ENCODE measurements at places on chromosomes 3 and 15.

DNA sequence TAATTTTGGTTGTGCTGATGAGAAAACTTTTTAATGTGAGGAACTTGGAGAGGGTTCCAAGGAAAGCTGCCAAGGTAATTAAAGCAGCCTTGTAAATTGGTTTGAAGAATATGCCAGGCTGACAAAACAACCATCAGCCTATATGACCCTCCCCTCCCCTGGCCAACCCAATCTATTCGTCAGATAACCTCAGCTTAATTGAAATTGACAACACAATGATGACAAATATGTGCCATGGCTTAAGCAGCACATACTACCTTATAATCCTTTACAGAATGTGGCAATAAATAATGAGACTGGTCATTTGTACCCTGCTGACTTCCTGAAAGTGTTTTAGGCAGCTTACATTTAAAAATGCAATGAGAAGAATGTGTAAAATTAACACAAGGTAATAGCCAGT lies 118.2 kb downstream of the EFHB start:
- no peak for DNase-seq

GRCh38 chr15:66716656-66717020 lies 14.6 kb downstream of the SMAD6 start:
- no peak for DNase-seq

DNA sequence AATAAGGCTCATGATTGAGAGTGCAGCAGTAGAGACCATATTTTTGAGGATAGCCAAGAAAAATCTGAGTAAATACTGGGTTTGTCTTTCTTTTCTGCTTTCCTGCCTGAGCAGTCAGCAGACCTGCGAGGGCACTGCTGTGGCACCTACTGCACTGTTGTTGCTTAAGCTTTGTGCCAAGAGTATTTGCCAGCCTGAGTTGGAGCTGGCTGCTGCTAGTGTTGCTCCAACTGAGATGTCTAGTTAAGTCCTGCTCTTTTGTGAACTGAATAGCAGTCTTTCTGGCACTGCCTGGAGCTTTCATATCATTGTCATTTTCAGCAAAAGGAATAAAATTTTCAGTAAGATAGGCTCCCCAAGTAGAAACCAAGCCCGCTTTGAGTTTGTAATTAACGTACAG lies 214.5 kb upstream of the P2RY1 start:
- DNase-seq, result no peak

DNA sequence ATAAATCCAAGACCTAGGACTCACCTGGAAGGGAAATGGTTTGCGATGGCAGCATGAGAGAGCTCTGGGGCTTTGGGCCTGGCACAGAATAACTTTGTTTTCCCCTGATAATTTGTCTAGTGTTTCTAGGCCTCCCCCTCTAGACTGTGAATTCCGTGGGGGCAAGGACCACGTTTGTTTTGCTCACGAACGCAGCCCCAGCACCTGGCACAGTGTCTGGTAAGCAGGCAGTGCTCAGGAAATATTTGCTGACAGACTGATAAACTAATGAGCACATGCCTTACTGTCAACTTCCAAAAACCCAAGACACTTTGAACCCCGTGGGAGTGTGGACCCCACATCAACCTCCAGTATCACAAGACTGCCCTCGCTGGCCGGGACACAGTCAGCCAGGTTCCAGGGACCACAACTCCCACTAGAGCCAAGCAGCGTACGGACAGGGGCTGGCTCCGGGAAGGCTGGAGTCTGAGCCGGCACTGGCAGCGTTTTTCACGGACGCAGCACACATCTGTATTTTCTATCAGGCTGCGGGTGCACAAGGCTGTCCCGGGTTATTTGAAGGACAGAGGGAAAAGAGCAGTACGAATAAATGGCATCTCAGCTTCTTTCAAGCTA lies 146.5 kb downstream of the XXYLT1 start:
- no peak for DNase-seq

DNA sequence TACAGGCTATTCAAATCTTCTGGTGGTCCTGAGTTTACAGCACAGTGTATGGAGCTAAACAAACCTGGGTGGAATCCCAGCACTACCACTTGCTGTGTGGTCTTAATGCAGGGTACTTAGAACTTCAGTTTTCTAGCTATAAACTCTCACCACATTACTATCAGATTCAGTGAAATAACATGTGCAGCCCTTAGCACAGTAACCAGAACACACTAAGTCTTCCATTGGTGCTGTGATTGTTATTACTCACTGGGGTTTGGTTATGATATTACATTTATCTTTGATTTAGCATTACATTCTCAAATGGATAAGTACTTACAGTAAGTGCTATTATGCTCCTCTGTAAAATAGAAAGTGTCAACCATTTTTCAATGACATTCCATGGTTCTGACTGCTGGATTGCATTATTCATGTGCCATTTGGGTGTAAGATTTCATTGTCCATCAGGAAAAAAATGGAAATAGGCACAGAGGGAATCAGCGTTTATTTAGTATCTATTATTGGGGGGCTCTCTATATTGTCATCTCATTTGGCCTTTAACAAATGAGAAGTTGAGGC lies 81.9 kb downstream of the PDE8A start:
- no peak for DNase-seq

GRCh38 chr15:33136353-33136752 lies 58.2 kb downstream of the FMN1 start:
- no peak for DNase-seq

GRCh38 chr3:156170571-156170970 lies 50.2 kb downstream of the KCNAB1 start:
- no peak for DNase-seq

GRCh38 chr3:154749514-154749913 lies 319.5 kb upstream of the GPR149 start:
- DNase-seq, result no peak

DNA sequence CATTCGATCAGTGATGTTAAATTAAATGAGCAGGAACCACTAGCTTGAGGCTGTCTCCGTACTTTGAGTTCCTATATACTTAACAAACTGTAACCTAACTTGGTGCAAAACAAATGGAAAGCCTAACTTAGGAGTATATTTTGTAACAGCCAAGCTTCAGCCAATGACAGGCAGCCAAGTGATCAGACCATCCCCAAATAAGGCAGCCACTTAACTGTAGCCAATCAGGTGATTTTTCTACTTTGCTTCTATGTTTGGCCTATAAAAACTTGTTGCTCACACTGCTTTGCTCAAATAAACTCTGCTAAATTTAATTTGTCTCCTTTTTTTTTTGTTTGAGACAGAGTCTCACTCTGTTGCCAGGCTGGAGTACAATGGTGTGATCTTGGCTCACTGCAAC lies 19.3 kb upstream of the ZNF770 start:
- no peak for DNase-seq

DNA sequence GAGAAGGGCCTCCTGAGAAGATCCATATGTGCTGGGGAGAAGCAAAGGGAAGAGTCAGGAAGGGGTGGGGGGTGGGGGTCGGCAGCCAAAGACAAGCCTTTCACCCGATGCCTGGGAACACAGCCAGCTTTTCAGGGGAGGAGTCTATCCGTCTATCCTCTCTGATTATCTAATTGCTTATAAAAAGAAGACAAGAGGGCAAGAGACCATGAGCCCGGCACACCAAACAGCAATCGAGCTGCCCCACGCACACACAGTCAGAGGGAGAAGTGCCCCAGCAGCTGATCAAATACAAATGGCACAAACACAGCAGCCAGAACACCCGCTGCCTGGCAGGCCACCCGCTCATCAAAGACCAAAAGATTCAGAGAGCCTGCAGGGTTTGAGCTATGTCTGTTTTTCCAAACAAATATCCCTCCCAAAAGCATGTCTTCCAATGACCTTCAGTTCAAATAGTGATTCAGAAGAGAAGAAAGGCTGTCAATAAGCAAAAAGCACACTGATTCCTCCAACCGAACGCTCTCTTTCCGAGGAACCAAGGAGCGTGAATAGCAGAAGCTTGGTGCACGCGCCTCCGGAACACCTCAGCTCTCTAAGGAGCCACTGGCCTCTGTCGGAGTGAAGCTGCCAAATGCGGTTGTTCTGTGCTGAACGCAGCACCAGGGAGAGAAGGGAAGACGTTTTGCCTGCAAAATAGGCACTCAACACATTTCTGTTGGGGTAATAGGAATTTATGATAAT lies 419.2 kb downstream of the OCA2 start:
- DNase-seq, result no peak

DNA sequence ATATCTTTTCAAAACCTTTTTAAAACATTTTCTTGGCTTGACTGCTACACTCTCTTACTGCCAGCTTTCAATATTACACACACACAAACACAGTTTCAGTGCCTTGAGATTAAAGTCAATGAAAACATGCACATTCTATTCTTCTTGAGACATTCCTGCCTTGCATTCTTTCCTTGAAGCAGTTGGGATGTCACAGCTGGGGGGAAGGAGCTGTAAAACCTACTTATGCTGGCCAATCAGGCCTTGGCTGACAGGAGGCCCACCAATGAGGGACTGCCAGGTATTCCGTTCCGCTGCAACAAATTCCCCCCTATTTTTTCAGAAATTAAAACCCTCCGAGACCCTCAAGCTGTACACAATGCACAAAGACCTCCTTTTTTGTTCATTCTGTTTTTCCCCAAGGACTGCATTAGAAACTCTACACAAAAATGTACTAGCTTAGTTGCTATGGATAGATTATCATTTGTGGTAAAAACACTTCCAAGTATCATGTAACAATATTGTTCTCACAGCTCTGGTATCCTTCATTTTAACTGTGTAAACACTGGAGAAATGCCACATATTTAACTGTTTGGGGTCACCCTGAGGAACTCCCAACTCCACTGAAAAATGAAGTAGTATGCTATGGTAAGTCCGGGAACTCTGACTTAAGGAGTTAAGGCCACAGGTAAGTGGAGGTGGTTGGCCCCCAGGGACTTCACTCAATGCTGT lies 18.5 kb downstream of the FSTL1 start:
- DNase-seq, result no peak

DNA sequence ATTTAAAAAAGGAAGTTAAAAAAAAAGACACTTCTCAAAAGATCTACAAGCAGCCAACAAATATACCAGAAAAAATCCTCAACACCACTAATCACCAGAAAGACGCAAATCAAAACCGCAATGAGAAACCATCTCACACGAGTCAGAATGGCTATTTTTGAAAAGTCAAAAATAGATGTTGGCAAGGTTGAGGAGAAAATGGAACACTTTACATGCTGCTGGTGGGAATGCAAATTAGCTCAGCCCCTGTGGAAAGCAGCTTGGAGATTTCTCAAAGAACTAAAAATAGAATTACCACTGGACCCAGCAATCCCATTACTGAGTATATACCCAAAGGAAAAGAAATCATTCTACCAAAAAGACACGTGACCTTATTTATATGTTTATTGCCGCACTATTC lies 574.7 kb upstream of the ADAMTS9 start:
- DNase-seq, result no peak
